ENCODE measurements at places on chromosomes 4 and X. TPM values are rescaled to one million over a fixed set of nuclear protein-coding genes. Genes with fewer than 3 reads are reported as not detected.

The KIF4A gene
- total RNA-seq: 8.8 TPM

The RAI2 gene
- 5.2 TPM for total RNA-seq

- DNase-seq: peak; percentile 15
Observed at GRCh38 chr4:15653864-15654592, 1.1 kb downstream of the FBXL5 start.

DNA sequence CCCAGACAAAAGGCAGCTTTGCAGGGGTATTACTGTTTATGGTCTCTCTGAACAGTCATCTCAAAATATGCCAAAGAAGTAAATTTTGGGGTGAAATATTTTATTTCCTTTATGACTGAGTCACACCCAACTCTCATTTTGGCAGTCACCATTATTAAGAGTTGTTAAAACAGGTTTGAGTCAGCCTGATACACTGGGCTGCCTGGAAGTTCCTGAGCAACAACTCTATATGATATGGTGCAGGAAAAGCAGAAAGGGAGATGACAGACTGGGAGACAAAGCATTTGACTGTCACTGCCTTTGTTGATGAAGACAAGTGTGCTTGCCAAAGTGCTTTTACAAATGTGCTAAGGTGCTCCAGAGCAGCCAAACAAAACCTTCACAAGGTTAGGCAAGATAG is 1263.5 kb downstream of the PCDH7 start:
- DNase-seq: no peak

- no peak for DNase-seq
Observed at GRCh38 chrX:20197641-20198210, 56.1 kb upstream of the EIF1AX start.

DNA sequence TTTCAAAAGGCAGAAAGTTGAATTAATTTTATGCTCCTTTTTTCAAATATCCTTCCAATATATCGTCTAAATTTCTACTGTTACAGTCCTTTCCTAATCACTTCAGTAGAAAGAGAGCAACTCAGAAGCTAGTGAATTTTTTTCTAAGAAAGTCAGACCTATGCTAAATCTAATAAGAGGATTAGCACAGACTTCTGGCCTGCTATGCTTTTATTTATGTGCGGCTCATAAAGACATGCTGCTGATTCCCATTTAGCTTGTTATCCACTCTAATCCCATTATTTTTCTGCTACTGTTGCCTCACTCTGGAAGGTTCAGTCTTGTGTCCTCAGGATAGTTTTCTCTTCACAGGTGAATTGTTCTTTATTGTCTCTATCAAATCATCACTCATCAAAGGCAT is 473.5 kb upstream of the FAM241A start:
- DNase-seq: no peak

GRCh38 chr4:11914406-11914805 is 485.7 kb upstream of the HS3ST1 start:
- DNase-seq: peak; percentile 54

GRCh38 chrX:150514462-150514861 is 54.0 kb upstream of the MTM1 start:
- no peak for DNase-seq

The PRSS48 gene
- total RNA-seq: not detected

The DGAT2L6 gene
- not detected for total RNA-seq

GRCh38 chr4:166012129-166013030 is 139.3 kb downstream of the TLL1 start:
- DNase-seq: no peak

DNA sequence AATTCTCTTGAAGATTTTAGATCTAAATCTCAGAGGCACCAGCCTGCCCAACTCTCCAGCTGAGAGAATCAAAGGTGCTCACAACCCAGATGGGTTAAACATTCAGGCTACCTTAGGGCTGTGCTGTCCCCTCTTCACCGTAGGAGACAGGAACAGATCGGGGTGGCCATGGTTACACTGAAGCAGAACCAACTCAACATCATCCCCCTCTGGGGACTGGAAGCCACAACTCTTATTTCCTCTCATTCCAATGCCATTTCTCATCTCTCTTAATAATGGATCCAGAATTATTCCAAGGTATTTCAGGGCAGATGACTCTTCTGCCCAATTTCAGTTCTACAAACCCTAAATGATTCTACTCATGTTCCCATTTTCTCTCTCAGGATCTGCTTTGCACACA is 109.7 kb downstream of the NKX6-1 start:
- DNase-seq: no peak

The LONRF3 gene
- total RNA-seq: 5.4 TPM

The GLRA3 gene
- total RNA-seq: 9.3 TPM

The BEND2 gene
- total RNA-seq: 0.06 TPM

DNA sequence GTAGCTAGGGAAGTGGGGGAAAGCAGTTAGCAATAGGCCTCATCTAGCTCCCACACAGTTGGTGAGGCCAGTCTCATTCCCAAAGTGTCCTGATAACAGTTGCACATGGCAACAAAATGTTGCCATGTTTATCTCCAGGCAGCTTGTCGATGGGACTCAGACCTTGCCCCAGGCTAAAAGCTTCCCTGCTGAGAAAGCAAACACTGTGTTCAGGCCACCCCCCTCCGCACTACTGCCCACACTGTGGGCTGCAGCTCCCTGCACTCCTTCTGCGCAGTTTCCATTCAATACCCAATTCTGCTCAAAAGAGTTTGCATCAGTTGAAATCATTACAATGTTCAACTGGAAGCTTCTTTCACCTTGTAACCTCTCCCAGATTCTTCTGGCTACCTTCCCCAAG is 287.8 kb upstream of the GK2 start:
- DNase-seq: no peak

DNA sequence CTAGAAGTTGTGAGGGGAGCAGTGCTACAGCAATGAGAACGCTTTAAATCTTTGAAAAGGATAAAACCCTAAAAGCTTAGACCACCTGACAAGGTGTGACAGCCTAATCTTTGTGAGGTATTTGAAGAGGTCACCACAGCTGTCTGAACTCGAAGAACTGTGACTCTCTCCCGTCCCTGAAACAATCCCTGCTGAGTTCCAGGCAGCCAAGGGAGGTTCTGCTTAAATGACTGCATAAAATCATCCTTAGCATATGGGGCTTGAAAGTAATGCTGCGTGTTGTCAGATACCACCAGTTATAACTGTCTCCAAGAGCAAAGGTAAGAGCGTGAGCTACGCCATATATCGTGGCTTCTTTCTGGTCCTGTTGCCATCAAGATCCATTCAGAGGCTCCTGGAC is 696.3 kb downstream of the PCDH7 start:
- no peak for DNase-seq

GRCh38 chr4:18020145-18020670 is 1.3 kb downstream of the LCORL start:
- peak; percentile 76 for DNase-seq

DNA sequence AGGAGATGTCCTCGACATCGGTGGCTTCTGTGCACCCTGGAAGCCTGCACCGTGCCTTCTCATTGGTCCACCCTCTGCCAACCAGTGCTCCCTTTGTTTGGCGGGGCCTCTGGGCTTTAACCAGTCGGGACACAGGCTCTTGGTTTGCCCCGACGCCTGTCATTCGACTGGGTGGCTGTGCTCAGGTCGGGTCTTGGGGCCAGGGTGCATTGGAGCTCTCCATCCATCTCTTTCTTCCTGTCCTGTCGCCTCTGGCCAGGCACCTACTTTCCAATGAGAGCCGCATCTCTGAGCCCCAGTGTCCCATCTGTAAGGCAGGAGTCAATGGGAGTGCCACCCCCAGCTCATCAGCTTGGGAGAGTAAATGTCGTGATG is 37.2 kb upstream of the NHSL2 start:
- no peak for DNase-seq

GRCh38 chr4:85787133-85787532 is 312.2 kb downstream of the ARHGAP24 start:
- DNase-seq: no peak

DNA sequence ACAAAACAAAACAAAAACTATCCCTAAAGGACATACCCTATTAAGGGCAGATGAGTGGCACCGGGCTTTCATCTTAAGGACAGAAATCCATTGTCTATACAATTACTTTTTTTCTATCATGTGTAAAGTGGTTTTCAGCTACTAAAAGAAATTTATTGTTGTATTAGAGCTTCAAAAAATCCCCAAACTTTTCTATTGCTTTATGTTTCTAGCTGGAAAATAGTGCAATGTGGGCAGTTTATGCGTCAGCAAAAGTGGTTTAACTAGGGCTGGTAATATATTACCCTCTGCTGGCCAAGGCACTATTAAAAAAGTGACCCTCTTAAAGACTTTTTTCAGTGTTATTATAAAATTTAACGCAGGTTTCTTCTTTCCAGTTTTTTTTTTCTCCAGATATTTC is 15.5 kb upstream of the GPR82 start:
- DNase-seq: no peak

GRCh38 chr4:13445841-13446790 is 38.0 kb downstream of the RAB28 start:
- DNase-seq: no peak

DNA sequence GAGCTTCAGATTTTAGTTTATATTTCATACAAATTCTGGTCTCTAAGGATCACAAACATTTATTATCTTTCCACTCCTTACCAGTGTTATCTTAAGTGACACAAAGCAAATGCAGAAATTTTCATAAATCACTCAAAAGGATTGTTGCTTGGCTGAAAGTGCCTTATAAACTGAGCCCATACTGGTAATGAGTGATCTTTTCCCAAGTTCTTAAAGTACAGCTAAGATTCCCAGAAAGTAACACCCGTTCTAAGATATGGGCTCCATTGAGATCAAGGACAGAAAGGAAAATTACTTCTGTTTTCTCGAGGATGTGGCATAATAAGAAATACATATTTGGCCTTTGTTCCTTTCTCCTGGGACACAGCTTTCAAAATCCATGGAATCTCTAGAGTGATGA is 313.7 kb downstream of the ARHGAP24 start:
- no peak for DNase-seq

DNA sequence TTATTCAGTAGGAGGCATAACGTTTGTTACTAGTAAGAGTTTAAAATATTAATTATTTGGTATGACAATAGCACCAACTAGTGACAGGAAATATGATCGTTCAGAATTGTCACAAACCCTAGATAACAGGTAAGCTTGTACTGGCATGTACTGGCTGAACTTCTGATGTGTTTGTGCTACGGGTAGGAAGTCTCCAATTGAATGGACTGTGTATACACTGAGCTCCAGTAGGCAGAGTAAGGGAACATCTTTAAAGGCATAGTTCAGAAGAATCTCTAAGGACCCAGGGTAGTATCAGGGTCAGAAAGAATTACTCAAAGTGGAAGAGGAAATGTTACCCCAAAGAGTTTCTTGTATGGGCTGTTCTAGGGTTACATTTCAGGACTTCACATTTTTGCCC is 230.4 kb downstream of the EDA2R start:
- DNase-seq: no peak

The GAGE1 gene
- total RNA-seq: not detected

The PCDH7 gene
- 140 TPM for total RNA-seq

- DNase-seq: no peak
Observed at GRCh38 chrX:111410590-111411078, 1.4 kb downstream of the DCX start.

The SH3D19 gene
- total RNA-seq: 40.6 TPM

DNA sequence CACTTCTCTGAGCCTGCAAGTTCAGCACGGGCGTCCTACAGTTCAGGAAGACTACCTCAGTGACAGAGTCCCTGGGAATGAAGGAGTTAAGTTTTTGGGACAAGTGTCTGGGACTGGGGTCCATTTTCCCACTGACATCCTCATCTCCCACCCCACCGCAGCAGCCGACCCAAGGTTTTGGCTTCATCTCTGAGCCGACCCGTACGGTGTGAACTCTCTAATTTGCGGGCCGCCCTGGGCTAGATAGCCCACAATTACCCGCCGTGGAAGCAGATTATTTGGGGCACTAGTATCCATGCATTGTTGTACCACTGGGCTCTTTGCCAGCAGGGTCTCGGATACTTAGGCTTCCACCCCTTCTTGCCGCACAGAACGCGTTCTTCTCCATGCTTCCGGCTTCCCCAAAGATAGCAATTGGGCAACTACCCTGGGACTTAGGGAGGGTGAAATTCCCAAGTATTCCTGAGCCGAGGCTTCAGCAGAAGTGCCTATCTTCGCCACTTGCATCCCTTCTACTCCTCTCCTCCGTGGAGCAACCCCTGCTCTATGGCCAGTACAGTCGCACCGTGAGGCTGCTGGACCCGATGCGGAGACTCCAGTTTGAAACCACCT is 2.4 kb downstream of the IL1RAPL2 start:
- no peak for DNase-seq

- DNase-seq: no peak
Observed at GRCh38 chrX:45850775-45851433, 650.2 kb upstream of the DIPK2B start.

DNA sequence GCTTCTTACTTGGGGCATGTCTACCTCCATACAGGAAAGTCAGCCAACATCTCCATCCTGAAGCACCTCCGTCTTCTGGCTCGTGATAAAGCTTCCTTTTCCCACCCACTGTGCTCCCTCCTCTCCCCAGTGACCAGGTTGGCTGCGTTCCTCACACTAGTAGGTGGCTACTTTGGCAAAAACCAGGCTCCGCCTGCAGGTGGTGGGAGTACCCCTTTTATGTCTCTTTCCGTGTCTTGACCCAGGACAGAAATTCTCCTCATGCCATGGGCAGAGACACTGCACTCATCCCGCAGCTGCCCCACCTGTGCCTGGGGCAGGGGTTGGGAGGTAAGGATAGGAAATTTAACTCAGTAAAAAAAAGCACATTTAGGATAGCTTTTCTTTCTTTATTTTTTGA is 50.9 kb downstream of the ENPP6 start:
- DNase-seq: no peak

GRCh38 chr4:187059021-187059420 is 335.4 kb upstream of the FAT1 start:
- no peak for DNase-seq

DNA sequence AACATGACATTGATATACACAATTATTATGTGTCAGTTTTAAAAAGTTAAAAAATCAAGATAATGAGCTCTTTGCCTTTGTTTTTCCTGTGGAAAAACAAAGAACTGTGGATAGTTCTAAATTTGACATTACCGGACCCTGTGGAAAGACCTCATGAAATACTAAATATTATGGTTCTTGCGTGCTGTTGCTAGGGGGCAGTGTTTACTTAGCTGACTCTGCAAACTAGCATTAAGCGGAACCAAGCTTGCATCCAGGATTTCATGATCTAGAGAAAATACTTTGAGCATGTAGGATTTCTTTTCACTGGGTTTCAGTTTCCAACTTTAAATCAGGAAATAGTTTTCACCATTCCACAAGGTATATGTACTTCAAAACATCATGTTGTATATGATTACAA is 33.6 kb downstream of the CLCN4 start:
- DNase-seq: no peak

The FRG2 gene
- not detected for total RNA-seq

The SERTM2 gene
- total RNA-seq: 0.83 TPM

GRCh38 chr4:7857238-7857701 is 82.4 kb downstream of the AFAP1 start:
- no peak for DNase-seq

DNA sequence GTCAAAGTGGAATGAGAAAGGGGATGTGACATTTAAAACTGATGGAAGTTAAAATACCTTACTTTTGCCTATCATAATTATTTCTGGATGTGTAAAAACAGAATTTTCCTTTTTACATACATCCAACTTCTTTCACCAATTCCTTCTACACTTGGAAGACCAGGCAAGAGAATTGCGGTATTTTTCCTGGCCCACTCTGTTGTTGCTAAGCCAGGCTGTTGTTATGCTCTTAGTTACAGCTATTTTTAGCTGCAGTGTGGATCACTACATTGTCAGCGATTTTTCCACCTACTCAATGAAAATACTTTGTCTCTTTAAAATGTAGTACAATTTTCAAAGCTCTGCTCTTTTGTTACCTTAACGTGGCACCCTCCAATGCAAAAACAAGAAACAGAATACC is 43.4 kb downstream of the NKX6-1 start:
- no peak for DNase-seq
